ENCODE measurements at places on chromosomes 7 and 10. TPM values are rescaled to one million over a fixed set of nuclear protein-coding genes. Genes with fewer than 3 reads are reported as not detected.

The GIMAP4 gene
- total RNA-seq = not detected

The IL6 gene
- not detected for total RNA-seq

The CUBN gene
- total RNA-seq = 1.7 TPM

The IFRD1 gene
- total RNA-seq = 78.3 TPM

The SPDYE2 gene
- total RNA-seq = not detected

The EVX1 gene
- total RNA-seq = not detected

The ZNF488 gene
- 0.55 TPM for total RNA-seq

DNA sequence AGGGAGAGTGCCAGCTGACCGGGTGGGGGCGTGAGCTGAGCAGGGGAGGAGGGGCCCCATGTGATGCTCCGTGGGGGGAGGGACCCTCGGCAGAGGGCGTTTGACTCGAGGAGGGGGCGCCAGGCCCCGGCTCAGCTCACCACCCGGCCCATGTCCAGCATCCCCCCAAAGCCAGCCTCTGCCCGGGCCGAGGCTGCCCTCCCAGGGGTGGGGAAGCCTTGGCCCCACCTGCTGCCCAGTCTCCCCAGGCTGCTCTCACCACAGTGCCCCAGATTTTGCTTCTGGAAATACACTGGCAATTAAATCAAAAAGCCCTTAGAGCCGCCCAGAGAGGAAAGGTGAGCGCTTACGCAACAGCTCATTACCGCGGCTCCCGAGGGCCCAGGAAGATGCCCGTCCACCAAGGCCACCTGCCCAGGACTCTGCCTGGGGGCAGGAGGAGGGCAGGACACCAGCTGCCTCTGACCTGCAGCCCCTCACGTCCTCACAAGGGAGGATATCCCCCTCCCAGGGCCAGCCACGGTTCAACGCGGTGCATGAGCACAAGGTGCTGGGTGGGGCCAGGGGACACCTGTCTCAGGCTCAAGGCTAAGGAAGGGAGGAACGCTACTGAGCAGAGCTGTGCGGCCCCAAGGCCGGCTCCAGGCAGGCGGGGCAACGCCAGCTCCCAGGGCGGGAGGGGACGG, 70.0 kb upstream of the INPP5A start:
- no peak for DNase-seq

DNA sequence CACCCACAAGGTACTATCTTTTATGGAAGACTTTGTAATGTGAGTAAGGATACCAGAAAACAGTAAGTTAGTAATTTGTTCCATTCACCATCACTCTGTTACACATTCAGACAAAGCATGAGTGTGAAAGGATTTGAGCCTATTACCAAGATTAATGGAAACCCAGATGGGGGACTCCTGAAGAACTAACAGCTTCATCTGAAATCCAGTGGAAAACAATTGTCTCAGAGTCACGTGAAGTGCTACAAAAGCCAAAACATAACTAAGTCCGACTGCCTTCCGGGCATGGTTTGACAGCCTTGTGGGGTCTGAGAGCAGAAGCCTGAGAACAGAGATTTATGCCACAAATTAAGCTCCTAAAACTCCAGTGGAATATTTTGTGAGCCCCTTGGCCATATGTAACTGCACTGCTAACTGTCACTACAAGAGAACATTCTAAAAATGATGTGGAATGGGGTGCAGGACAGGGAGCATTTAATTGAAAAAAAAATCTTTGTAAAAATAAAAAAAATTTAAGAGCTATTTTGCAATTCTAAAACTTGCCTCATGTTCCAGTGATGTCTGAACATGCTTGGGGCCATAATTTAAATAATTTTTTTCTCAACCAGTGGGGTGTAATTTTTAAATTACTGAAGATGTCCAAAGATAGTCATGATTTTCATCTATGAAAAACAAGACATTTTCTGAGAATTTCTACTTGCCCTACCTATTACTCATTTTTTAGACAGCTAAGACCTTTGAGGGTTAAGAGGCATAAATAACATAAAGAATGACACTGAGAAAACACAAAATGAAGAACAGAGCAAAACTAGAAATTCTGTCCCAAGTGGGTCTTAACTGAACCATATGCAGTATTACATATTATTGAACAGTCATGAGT, 555.0 kb downstream of the INHBA start:
- DNase-seq = no peak

DNA sequence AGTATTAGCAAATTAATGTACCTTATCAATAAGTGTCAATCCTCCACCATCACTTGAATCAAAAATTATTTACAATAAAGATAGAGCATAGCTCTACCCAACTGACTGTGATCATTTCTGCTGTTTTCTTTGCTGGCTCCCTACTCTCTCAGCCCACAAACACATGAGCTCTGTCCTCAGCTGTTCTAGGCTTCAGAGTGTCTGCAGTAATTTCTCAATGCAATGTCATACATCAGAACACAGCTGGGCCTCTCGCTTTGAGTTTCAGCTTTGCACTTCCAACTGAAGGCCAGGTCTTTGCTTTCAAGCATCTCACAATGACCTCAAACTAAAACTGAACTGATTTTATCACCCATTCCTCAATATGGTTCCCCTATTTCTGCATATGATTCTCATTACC, 55.7 kb downstream of the RNF133 start:
- no peak for DNase-seq

DNA sequence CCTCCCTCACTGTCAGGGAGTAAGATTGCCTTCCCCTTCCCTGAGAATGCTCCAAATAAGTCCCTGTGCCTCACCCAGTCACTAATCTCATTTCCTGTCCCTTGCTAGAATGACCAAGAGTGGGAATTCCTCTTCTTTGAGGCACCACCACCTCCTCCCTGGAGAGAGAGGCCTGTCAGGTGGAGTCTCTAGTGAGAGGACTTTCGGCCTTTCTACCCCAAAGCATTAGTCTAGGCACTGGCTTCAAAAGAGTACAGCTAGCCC, 145.0 kb downstream of the PTPN20 start:
- no peak for DNase-seq

DNA sequence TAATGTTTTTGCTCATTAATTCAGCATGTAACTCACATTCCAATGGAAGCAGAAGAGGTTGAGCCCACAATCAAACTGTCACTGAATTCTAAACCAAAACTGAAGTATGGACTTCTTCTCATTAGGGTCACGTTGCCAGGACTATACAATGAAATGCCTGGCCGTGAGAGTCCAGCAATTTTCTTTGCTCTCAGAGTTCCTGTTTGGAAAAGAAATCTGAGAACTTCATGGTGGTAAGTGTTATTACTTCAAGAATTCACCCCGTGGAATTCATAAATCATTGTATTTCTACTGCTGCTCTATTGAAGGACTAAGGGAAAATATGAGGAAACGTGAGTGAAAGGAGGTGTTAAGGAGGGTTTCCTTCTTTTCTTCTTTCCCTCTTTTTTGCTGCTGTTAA, 441.8 kb upstream of the AKR1E2 start:
- DNase-seq = no peak

GRCh38 chr7:108345710-108346336, 110.4 kb downstream of the NRCAM start:
- no peak for DNase-seq

GRCh38 chr10:17644485-17644943, 563 bp downstream of the STAM start:
- DNase-seq = no peak

- no peak for DNase-seq
Observed at GRCh38 chr7:20199015-20199737, 18.0 kb downstream of the MACC1 start.

DNA sequence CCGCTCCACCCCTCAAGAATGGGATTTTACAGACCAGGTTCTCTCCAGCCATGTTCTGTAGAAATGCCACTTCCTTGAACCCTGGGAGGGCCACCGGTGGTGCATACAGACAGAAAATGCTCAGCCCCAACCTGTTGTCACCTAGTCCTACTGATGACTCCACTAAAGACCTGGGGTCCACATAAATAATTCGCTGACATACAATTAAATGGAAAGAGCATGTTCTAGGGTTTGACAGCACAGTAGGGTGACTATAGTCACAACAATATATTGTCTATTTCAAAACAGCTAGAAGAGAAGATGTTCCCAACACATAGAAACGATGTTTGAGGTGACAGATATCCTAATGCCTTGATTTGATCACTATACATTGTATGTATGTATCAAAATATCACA, 155.6 kb upstream of the NEBL start:
- DNase-seq = no peak

Data from osteocyte (in vitro differentiated cells).